Fibroblast of skin of back (primary cell): ENCODE measurements at places on chromosomes 12 and 14.
A peak's percentile ranks its signal among the peaks of the same experiment; 100 is the strongest.

- DNase-seq, result no peak
Measured at GRCh38 chr14:59229653-59230406, 41.4 kb downstream of the DAAM1 start.

DNA sequence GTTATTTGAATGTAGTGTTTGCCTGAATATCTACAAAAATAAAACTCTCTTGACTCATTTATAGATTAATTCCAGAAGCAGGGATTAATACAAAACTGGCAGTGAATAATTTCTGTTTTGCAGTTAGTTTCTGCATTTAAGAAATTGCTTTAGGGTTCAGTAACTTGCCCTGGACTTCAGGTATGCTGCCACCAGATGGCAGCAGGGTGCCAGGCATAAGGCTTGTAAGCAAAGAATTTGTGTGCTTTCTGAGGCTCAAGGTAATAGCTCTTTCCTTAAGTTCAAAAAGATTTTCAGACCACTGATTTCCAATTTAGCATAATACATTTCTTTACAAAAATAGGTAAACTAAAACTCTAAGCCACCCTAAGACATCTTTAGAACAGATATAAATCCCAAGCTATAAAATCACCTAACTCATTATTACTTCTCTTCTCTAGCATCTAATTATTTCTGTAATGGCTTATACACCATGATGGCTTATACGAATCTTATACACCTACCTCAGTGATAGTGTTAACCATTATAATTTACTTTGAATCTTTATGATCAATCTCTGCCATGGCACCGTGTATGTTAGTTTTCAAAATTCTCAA lies 398.3 kb downstream of the APAF1 start:
- peak; percentile 51 for DNase-seq

GRCh38 chr12:5643266-5643665 lies 211.4 kb downstream of the NTF3 start:
- DNase-seq, result peak; percentile 22

DNA sequence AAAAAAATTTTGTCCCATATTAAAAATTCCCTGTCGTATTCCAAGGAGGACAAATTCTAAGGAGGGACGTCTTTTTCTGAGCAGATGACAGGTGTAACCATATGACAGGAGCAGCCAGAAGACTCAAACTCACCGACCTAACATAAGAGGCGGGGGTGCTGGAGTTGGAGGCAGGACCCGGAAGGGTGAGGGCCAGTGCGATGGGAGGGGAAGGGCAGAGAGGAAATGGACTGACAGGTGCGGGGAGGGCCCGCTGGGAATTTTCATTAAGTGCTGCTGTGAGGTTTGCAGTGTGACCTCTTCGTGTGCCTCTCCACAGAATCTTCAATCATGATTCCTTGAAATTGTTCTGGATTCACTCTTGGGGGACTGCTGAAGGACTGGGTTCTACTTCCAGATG lies 189.4 kb downstream of the NTF3 start:
- DNase-seq, result no peak

GRCh38 chr12:91743280-91743679 lies 402.4 kb downstream of the BTG1 start:
- DNase-seq, result no peak

DNA sequence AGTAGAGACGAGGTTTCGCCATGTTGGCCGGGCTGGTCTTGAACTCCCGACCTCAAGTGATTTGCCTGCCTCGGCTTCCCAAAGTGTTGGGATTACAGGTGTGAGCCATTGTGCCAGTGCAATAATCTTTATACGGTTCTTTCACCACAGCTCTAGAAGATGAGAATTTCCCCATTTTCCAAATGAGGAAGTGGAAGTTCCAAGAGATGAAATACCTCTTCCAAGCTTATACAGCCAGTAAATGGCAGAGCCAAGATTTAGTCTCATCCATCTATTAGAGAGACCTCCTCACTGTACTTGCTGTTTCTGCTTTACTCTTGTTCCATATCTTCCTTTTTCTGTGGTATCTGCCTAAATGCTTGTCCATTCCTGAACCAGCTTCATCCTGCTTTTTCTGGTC lies 3.1 kb upstream of the LMNTD1 start:
- DNase-seq, result no peak

GRCh38 chr14:64860039-64860438 lies 19.7 kb downstream of the SPTB start:
- no peak for DNase-seq

DNA sequence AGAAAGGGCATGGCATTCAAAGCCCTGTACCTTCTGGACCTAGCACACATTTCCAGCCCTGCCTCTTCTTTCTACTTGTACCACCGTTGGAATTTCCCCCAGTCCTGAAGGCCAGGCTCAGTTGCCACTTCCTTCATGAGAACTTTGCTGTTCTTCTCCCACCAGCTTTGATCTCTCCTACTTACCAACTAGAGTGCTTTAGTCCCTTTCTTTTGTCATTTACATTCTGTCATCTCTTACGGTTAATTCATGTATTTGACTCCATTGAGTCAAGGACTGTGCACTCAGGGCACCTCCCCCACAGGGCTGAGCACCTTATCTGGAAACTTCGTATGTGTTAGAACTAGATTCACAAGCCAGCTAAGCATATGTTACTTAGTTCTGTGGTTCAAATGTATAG lies 26.3 kb downstream of the BICDL1 start:
- no peak for DNase-seq

- DNase-seq, result peak; percentile 57
Measured at GRCh38 chr12:89384050-89384758, 31.9 kb upstream of the DUSP6 start.

DNA sequence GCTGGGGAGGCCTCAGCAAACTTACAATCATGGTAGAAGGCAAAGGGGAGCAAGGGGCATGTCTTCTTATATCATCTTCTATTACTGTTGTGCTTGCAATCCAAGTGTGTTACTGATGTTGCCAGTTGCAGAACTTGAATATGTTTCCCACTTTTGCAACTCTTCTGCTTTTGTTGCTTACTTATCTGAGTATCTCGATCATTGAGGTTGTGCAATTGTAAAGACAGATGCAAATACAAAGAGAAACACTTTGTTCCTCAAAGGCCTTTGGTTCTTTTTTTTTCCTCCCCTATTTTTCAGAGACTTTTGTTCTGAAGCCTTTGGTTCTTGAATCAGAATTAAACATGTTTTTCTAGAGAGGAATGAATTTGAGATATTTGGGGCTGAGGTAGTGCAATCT lies 3.7 kb upstream of the COX8C start:
- no peak for DNase-seq

GRCh38 chr14:45715946-45716345 lies 462.9 kb upstream of the MIS18BP1 start:
- peak; percentile 24 for DNase-seq

GRCh38 chr12:131869871-131870418 lies 24.5 kb upstream of the ULK1 start:
- peak; percentile 89 for DNase-seq

DNA sequence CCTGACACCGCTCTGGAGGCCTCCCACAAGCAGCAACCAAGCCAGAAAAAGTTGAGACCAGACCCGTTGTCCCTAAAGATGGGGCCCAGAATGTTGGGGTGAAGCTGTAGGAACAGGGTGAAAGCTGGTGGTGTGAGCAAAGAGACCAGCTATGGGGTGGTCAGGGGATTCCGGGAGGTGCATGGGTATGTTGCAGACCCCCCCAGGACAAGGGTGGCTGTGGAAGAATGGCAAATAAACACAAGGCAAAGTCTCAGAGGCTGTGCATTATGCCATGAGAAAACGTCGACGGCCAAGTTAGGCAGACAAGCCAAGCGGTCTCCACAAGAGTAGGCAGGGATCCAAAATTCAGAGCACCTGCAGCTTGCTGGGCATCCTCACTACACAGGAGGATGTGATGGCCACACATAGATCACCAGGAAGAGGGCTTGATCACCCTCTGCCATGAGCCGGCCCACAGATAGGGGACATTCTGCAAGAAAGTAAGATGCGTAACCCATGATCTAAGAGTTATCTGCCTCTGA lies 58.8 kb upstream of the KCNA1 start:
- DNase-seq, result no peak

DNA sequence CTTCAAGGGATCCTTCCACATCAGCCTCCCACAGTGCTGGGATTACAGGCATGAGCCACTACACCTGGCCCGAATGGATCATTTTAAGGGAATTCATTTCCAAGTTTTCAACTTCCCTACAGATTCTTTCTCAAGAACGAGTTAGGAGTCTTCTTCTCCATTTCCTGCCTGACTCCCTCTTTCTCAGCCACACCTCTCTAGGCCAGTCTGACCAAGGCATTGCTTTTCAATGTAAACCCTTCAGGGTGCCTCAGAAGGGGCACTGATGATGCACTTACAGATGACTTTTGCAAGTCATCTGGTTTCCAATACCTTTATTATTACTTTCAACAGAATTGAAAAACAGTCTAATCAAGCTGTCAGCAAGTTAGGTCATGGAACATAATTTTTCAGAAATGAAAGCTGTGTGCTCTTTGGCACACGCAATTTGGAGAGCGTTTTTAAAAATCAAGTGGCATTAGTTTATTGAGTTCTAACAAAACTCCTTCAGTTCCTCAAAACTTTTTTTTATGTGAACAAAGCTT lies 47.2 kb downstream of the SVOP start:
- DNase-seq, result no peak

- DNase-seq, result no peak
Measured at GRCh38 chr12:10301103-10301502, 6.6 kb upstream of the KLRD1 start.

- DNase-seq, result no peak
Measured at GRCh38 chr14:83842547-83842946, 1687.4 kb upstream of the FLRT2 start.

DNA sequence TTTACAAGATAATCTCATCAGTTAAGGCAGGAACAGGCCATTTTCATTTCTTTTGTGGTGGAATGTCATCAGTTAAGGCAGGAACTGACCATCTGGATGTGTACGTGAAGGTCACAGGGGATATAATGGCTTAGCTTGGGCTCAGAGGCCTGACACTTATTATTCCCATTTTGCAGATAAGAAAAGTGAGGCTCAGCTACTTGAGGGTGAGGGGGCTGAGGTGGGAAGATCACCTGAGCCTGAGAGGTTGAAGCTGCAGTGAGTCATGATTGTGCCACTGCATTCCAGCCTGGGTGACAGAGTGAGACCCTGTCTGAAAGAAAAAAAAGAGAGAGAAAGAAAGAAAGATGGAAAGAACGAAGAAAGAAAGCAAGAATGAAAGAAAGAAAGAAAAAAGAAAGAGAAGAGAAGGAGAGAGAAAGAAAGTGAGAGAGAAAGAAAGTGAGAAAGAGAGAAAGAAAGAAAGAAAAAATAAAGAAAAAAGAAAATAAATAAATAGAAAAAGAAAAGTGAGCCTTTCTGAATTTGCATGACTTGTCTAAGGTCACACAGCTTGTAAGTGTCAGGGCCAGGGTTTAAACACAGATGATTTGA lies 142.0 kb downstream of the TMEM30B start:
- no peak for DNase-seq

- DNase-seq, result no peak
Measured at GRCh38 chr14:43595096-43595772, 911.8 kb downstream of the FSCB start.

DNA sequence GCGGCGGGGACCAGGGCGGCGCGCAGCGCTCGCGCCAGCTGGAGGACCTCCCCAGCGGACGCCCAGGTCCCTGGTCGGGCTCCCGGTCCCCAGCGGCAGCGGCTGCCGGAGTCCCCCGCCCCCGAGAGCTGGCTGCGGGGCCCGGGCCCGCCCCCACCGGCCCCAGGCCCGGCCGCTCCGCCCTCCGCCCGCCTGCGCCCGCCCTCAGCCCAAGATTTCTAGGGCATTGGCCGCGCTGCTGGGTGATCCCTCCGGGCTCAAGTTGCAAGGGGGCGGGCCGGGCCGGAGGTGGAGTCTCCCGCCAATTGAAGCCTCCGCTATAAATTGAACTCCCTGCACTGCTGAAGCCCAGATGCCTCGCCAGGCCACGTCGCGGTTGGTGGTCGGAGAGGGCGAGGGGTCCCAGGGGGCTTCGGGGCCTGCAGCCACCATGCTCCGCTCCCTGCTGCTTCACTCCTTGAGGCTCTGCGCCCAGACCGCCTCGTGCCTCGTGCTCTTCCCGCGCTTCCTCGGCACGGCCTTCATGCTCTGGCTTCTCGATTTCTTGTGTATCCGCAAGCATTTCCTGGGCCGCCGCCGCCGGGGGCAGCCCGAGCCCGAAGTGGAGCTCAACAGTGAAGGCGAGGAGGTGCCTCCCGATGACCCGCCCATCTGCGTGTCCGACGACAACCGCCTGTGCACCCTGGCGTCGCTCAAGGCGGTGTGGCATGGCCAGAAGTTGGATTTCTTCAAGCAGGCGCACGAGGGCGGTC lies at the start of gene DIO3:
Gene DIO3, plus strand, starts transcription at position 351 of the 752 bp plus-strand sequence.
- DNase-seq, result peak; percentile 18

- DNase-seq, result no peak
Measured at GRCh38 chr12:43345023-43345422, 207.0 kb downstream of the ADAMTS20 start.

GRCh38 chr14:103693515-103693914 lies 21.7 kb downstream of the XRCC3 start:
- DNase-seq, result no peak

GRCh38 chr12:121465921-121466793 lies 66.2 kb downstream of the RNF34 start:
- DNase-seq, result peak; percentile 34

- DNase-seq, result no peak
Measured at GRCh38 chr12:121649819-121650353, 19.6 kb downstream of the MORN3 start.

GRCh38 chr12:50542448-50542847 lies 37.7 kb downstream of the DIP2B start:
- DNase-seq, result peak; percentile 45

- peak; percentile 29 for DNase-seq
Measured at GRCh38 chr12:123973552-123974341, 732 bp downstream of the ZNF664 start.

DNA sequence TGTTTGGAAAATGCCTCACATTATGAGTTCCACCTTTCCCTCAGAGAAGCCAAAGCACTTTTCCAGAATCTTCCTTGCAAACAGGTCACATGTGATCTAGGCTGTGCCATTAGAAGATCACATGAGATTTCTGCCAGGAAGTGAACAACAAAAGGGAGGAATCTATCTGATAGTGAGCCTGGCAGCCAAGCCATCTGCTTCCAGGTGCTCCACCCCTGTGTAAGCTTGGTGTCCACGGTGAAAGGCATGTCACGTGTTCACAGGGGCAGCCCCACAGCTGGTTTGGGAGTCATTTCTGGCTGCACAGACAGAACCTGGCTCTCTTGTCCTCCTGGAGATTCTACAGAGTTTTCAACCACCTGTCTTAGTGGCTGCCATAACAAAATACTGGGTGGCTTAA lies 3.5 kb upstream of the KSR2 start:
- no peak for DNase-seq
